GM13977 (cell line): ENCODE measurements at places on chromosomes 3 and 15.

- no peak for DNase-seq
Observed at GRCh38 chr3:10600296-10600714, 94.9 kb upstream of the ATP2B2 start.

DNA sequence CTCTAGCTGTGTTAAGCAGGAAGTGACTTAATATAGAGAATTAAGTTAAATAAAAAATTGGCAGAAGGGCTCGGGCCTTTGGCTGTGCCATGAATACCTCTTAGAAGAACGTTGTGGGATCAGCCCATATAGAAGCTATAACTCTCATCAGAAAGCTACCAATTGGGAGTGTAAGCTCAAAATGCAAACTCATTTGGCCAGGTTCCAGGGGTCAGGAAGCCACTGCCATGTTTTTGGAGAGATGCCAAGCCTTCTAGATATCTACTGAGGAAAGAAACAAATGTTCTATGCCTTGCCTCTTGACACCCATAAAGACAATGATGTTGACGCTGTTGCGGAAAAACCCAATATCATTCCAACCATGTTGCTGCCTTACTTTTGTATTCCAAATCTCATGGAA, 475.2 kb upstream of the TGFBR2 start:
- DNase-seq: no peak

DNA sequence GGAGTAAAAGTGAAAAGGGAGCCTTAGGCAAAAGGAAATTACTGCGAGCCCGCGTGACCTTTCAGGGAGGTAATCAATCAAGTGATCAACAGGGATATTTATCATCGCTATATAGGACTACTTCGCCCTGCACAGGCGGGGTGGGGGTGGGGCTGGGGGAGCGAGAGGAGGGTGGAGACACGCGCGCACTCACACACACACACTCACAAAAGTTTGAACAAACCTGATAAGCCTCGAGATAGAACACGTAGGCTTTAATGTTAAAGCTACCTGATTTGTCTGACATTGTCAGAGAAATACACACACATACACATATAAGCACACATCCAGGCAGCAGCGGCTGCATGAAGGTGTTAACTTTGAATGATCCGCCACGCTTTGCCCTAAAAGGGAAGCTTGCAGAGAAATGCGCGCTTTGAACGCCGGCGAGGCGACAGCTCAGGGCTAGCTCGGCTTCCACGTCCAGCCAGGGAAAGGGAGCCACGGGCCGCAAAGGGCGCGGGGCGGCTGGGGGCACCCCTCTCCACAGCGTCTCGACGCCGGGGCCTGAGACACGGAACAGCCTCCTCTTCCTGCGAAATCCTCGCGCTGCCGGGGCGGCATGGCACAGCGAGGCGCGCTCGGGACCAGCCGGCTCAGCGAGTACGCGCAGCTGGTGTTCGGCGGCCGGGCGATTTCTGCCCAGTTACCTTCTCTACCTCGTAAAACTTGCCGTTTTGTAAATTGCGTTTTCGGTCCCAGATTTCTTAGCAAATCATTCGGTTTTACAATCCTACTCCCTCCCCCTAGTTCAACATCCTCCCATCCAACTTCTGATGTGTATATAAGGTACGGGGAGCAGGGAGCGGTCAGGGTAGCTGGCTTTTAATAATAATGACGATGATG, 4.8 kb upstream of the MECOM start:
- peak; percentile 47 for DNase-seq

DNA sequence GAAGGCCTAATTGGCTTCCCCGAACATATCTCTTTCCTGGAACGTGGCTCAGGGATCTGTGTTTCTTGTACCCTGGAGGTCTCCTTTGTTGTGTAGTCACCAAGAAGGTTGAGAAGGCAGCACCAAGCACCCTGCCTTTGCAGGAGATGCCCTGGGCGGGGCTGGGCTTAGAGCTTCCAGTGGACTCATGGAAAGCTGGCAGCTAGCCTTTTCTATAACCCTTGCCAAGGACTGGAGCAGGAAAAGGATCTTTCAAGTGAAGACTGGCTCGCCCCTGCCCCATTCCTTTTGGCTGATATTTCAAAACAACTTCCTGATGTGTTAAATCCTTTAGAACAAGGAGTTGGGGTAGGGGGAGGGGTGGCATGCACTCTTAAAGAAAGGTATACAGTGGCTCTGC, 58.9 kb upstream of the EPHA6 start:
- DNase-seq: no peak

DNA sequence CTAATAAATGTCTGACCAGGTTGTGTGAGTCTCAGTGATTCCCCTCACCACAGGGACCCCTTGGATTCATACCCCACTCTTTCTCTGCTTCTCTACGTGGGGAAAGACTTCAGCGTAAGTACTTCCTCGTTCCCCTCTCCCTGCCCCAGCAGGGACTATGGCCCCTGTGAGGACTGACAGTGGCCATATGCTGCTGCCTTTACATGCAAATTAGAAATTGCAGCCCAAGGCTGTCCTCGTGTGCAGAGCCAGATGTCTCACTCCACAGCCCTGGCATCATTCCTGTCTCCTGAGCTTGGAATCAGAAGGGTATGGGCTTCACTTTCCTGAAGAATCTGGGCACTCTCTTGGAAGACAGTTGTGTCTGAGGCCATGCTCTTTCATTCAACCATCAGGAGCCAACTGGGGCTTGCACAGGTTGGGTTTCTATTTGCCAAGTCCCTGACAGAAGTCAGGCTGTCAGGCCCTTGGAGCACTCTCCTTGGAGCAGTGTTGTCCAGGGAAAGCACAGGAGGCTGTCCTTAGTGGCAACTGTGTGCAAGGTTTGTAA, 30.5 kb upstream of the IQCF2 start:
- DNase-seq: no peak

DNA sequence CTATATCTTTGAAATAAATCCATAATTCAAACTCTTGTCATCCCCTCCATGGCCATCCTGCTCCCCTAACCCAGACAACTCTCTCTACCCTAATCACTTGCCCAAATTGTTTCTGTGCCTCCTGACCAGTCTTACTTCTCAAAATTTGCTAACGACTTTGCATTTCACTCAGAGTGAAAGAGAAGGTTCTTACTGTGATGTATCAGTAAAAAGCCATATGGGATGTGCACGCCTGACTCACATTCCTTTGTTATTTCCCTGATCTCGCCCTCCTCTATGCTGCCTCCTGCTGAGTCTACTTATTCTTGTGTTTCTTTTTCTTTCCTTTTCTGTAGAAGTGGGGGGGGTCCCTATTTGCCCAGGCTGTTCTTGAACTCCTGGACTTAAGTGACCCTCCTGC, 487.2 kb upstream of the FRG2C start:
- DNase-seq: no peak

DNA sequence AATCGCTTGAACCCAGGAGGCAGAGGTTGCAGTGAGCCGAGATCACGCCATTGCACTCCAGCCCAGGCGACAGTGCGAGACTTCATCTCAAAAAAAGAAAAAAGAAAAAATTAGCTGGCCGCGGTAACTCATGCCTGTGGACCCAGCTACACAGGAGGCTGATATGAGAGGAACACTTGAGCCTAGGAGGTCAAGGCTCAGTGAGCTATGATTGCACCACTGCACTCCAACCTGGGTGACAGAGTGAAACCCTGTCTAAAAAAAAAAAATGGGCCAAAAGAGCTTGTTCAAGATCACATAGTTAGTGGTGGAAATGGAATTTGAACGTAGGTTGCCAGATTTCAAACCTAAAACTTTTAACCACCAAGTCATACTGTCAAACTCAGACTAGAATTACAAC, 46.2 kb upstream of the PPP4R2 start:
- no peak for DNase-seq

DNA sequence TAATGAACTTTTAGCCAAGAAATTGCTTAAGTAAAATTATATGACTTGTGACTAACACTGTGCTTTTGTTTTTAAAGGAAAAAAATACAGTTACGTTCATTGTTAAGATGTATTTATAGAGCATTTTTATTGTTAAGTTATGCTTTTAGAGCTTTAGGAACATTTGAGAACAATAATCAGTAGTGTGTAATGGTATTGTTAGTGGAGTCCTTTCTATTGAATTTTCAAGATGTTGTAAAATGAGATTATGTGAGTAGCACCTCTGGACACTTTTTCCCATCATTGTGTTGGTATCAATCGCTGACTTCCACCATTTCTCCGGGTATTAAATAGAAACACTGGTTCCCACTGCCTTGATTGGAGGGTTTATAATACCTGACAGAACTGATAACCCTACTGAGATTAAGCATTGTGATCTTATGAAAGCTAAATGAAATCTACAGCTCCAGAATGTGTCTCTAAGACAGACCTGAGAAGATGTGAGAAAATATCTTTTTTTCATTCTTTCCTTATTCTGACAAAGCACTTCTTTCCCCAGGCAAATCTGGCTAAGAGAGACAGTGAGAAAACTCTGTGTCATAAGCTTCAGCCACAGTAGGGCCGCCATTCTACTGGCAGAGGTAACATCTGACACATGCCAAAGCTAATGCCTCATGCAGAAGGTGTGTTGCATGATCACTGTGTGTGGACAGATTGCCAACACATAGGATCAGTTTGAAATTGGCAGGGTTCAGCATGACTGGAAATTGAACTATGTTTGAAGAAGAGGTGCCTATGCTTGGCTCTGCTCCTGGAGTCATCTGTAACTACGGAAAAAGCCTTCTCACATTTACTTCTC, 610.8 kb downstream of the MECOM start:
- DNase-seq: no peak

DNA sequence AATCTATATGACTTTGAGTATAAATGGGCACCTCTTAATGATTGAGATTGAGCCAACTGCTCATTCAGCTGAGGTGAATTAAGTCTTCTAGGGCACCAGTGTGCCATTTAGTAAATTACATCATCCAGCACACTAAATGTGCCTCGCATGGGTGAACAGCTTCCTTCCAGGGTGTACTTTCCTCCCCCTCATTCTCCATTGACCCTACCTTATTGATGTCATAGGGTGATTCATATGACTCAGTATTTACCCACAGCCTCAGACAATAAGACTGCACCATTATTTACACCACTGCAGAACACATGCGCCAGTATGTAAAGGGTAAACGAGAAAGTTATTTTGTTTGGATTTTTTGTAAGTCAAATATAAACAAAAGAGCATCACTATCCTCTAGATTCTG, 185.2 kb upstream of the ARL6 start:
- no peak for DNase-seq

DNA sequence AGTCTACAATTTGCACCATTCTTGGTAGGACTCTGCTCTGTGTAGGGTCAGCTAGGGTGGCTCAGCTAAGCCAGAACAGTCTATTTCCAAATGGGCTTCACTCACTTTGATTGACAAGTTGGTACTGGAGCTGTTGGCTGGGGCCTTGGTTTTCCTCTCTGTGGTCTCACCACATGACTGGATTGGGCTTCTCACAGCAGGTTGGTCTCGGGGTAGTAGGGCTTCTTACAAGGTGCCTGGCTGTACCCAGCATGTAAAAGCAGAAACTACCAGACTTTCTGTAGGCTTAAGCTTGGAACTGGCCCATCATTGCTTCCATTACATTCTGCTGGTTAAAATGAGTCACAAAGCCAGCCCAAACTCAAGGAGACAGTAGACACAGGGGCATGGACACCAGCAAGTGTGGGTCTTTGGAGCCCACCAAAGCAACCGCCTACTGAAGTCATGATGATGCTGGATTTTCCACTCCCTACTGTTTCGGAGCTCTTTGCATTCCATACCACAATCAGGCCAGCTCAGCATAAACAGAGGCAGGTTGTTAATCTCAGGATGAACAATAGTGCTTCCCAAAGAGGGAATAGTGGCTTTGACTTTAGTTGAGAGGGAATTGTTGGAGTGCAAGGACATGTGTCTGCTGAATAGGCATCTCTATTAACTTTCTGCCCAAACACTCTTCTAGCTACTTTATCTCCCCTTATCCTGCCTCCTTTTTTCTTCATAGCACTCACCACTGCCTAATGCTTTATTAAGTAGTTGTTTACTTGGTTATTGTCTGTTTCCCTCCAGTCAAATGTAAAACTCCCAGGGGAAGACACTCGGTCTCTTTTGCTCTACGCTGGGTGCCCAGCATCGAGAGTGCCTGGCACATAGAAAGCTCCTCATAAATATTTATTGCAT, 78.0 kb upstream of the RARB start:
- no peak for DNase-seq

GRCh38 chr15:57582090-57582489, 9.6 kb upstream of the MYZAP start:
- no peak for DNase-seq

- DNase-seq: no peak
Observed at GRCh38 chr3:87045473-87045872, 54.5 kb upstream of the VGLL3 start.

- no peak for DNase-seq
Observed at GRCh38 chr3:12180218-12180617, 21.5 kb upstream of the TIMP4 start.

GRCh38 chr3:34024447-34025240, 226.2 kb downstream of the PDCD6IP start:
- DNase-seq: no peak

DNA sequence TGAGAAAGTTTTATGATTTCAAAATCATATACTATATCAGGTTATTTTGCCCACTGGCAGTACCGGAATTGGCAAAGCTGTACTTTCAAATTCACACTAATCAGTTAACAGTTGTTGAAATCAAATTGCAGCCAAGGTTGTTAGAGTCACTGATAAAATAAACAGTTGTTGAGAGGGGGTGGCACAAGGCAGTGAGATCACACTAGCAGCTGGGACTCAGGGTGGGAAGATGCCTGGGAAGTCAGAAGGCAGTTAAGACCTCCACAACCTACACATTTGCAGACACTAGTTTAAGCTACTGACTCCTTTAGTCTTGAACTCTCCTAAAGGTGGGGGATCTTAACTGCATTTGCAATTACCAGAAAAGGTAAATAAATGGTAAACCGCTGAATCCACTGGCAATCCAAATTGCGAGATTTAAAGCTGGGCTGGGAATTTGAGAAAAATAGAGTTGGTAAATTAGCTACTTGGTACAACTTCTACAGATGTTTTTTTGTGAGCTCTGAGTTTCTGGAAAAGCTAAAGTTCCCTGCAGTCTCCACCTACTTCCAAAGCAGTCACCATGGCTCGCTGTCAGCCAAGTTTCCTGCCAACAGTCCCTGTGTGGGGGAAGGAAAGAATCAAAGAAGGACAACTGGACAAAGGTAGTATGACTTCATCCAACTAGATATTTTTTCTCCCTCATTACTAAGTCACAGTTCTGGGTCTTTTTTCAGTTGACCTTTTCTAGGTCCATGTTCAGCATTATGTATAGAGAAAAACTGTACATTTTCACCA, 105.7 kb downstream of the ZNF385D start:
- DNase-seq: no peak

- DNase-seq: no peak
Observed at GRCh38 chr3:8635631-8636030, 9.0 kb downstream of the SSUH2 start.
